Activated CD4-positive, alpha-beta T cell treated with anti-CD3 and anti-CD28 coated beads, Interleukin-2, amount 50 U/mL, for 1 hour (primary cell): ENCODE measurements at places on chromosomes 16 and 17.

DNA sequence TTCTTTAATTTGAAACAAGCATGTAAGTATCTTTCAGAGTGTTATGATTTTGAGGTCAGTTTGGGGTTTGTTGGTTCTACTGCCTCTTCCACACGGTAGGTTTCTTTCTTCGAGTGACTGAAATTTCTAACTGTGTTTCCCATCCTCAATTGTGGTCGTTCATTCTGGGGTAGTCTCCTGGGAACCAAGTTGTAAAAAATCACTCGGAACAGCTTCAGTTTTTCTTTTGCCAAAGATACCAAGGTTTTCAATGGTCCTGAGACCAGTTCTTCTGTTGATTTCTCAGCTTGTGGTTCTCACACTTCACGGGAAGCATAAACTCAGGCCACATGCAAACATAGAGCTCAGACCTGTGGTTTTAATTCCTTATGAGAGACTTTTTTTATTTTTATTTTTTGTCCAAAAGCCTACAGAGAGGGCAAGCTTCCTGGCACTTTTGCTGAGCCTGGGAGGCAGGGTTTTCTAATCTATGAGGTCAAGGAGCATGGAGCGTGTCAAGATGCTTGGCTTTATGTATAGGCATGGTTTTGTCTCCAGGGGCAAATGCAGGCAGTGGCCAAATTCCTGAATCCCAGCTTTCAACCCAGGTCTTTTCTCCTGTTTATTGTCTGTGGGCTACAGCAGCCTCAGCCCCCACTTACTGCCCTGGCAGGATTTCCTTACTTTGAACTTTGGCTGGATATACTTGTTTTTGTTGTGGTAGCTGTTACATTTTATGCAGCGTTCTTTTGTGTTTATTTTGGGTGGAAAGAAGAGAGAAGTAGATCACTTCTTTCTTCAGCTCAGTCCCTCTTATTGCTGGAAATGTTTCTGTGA is 32.9 kb downstream of the HS3ST3A1 start:
- no peak for DNase-seq

GRCh38 chr16:79301051-79301450 is 299.5 kb downstream of the MAF start:
- DNase-seq = no peak

GRCh38 chr17:72714357-72714966 is 378.0 kb downstream of the SLC39A11 start:
- DNase-seq = no peak

DNA sequence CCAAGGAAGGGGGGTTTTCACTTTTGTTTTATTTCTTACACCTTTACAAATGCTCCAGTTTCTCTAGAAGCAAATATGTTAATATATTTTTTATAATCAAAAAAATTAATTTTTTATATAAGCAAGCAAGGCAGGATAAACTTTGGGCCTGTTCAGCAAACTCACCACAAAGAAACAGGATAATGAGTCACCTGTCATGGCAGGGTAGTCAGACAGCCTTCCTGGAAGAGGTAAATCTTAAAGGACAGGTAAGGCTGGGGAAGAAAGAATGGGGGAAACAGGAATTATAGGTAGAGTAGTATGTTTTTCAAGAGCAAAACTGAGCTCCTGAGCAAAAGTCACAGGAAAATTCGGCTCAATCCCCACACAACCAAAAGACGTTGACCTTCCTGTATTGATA is 186.3 kb upstream of the SOX9 start:
- no peak for DNase-seq

- no peak for DNase-seq
These were observed 9.8 kb downstream of the RHOT1 start for GRCh38 chr17:32152130-32152529.

- DNase-seq = no peak
These were observed 60.1 kb upstream of the DYNLRB2 start for GRCh38 chr16:80480664-80481063.

DNA sequence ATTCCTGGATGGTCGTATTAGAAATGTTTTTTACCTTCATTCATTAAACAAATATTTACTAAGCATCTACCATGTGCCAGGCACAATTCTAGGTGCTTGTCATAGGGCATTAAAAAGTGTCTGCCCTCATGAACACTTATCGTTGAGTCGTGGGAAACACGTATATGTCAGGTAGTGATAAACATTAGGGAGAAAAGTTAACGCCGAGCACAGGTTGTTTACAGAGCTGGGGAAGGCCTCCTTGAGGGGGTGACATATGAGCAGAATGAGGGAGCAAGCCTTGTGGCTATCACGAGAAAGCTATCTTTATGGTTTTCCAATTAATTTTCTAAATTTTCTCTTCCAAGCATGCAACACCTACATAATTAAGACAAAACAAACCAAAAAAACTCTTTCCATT is 985 bp upstream of the ZNF213 start:
- DNase-seq = no peak

- no peak for DNase-seq
These were observed 713 bp downstream of the KNOP1 start for GRCh38 chr16:19717314-19717713.

DNA sequence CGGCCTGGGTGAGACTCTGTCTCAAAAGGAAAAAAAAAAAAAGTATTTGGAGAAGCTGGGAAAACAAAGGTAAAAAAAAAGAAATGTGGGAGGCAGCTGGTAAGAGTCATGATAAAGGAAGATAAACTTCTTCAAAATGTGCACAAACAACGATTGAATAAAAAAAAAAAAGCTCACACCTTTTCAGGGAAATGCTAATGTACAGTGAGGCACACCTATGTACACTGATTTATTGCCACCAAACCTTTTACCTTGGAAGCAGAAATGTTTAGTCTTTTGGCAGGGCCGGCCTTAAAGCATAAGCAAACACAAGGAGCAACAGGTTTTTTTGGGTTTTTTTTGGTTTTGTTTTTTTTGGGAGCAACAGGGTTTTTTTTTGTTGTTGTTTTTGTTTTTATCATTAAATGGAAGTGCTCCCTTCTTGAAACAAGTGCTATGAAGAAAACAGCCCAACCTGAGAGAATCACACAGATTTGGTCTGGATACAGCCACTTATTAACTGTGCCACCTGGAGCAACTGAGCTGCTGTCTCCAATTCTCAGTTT is 29.8 kb upstream of the KCNJ2 start:
- DNase-seq = no peak

DNA sequence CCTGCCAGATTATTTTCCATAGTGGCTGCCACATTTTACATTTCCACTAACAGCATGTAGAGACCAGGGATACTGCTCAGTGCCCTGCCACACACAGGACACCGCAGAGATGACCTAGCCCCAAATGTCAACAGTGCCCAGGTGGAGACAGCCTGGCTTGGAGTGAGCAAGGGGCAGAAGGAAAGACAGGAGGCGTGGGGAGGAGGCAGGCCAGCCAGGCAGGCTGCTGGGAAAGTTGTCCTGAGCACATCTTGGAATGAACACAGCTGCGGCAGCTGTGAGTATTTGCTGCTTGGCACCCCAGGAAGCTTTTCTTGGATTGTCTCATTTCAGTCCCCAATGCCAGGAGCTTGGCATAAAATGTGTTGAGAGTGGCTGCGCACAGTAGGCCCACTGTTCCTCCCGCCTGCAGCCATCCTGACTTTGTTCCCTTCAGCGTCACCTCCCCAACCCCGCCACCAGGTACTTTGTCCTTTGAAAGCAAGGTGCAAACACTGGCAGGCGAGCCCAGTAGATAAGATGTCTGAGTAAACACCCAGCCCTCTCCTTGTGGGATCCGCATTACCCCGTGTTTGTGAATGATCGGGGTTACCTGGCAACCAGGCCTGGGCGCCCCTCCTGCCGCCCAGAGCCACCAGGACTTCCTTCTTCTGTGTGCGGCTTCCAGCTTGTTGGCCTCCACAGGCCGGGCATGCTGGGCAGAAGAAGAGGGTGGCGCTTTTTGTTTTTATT is 114.0 kb downstream of the CMIP start:
- DNase-seq = no peak

DNA sequence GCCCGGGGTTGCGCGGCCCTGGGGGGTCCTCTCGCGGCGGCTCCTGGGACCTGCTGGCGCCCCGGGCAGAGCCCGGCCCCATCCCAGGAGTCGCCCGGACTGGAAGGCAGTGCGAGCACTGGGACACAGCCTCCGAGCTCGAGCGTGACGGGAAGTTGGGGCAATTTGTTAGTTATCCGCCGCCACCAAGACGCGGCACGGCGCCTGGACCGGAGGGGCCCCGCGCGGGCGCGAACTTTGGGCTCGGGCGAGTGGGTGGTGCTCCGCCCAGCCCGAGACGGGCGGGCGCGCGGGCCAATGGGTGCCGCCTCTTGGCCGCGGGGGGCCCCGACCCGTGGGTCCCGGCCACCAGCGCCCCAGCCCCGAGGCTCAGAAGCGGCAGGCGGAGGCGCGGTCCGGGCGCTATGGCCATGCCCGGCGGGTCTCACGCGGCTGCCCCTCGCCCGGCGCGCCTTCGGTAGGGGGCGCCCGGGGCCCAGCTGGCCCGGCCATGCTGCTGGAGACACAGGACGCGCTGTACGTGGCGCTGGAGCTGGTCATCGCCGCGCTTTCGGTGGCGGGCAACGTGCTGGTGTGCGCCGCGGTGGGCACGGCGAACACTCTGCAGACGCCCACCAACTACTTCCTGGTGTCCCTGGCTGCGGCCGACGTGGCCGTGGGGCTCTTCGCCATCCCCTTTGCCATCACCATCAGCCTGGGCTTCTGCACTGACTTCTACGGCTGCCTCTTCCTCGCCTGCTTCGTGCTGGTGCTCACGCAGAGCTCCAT is at the start of gene ADORA2B:
Gene ADORA2B, plus strand, starts transcription at position 372 of the 768 bp plus-strand sequence. Its CDS starts 119 bp downstream, at position 491.
- DNase-seq = no peak

DNA sequence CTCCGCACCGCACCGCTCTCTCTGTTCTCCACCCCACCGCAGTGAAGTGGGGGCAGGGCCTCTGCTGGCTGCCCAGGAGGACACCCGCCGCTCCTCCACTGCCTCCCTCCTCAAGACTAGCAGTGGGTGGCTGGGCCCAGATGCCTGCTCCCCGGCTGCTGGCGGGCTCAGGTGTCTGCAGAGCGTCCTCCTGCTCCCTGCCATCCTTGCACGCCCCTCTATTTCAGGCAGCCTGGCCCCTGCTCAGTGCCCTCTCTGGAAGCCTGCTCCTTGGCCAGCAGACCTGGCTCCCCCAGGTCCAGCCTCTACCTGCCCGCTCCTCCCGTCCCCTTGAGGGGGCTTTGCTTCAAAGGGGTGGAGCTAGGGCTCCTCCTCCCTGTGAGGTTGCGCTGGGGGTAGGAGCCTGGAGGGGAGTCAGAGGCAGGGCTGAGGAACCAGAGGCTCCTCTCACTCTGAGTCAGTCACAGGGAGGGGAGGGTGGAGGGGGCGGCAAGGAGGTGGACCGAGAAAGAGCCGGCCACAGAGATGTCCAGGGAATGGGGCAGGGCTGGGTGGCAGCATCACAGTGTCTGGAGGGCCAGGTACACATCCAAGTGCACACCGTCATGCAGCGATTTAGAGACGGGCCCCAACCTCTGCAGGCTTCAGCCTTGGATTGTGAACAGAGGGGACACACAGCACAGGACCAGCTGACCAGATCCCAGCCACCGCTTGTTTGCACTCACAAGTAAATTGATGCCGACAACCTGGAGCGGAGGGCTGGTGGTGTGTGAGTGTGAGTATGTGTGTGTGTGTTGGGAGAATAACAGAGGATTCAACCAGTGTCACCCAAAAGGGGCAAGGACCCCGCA is 9.8 kb upstream of the TMEM92 start:
- no peak for DNase-seq

DNA sequence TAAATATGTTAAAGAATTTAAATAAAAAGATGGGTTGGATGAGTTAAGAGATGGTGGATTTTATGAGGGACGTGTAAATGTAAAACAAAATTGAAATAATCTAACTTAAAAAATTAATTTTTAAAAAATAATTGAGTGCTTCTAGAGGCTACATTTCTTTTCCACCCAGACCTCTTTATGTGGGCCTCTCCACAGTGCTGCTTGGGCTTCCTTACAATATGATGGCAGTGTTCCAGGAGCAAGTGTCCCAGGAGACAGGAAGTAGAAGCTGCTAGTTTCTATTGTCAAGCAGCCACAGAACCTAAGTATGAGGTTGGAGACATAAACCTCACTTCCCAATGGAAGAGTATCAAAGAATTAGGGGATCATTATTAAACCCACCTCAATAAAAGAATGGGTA is 205.7 kb upstream of the CPHXL start:
- DNase-seq = no peak

DNA sequence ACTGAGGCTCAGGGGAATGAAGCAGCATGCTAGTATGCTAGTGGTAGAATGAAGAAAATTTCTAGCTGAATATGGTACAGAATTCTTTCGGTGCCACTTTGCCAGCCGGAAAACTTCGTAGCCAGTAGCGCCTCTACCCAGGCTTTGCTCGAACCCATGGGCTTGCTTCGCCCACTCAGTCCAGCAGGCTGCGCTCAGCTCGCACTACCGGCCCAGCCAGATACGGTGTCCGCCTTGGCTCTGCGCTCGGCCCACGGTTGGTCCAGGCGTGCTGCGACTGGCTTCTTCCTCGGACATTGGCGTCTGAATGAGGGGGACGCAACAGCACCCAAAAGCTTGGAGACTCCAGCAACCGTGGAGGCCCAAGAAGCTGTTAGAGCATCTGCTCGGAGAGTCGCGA is 372.5 kb upstream of the CDH8 start:
- DNase-seq = no peak

- DNase-seq = no peak
These were observed 16.3 kb upstream of the BCAR1 start for GRCh38 chr16:75267631-75268264.

DNA sequence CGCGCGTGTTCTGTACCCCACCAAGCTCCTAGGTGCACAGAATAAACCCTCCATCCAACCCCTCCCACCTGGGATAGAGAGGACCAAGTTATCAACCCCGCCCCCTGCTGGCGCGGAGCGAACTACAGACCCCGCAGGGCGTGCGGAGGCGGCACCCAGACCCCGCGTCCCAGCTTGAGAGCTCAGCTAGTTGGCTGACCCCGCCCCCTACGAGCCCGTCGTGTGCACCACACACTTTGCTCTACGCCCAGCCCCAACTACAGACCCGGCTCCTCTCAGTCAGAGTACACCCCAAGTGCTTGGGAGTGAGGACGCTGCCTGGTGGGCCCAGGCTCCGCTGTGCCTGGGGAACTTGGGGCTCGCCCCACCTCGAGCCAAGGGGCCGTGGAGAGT is 1.5 kb downstream of the GRIN2A start:
- DNase-seq = no peak

- no peak for DNase-seq
These were observed 38.0 kb downstream of the AXIN2 start for GRCh38 chr17:65523411-65523810.

DNA sequence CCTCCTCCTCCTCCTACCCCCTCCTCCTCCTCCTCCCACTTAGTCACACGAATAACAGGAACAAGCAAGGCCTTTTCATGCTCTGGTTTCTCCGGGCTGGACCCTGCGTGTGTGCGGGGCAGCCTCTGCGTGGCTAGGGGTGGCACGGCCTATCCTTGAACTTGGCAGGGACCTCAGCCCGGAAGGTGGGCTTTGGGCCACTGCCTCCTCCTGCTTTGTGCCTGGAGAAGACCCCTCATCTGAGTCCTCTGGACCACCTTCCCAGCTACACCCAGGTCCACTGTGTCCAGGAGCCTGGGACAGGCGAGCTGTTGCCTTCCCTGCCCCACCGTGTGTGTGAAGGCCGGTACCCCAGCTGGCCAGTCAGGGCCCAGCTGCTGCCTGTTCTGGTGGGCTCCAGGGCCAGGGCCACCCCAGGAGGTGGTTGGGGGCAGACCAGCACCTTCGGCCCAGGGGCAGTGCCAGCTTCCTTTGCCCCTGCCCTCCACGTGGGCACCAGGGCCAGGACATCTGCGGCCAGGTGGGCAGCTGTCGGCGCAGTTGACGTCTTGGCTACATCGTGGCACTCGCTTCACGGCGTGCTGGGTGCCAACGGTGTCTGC is 35.4 kb downstream of the GINS2 start:
- DNase-seq = no peak
